ENCODE measurements at places on chromosomes 7 and 10.

- DNase-seq: no peak
Measured at GRCh38 chr7:122182081-122182480, 38.0 kb upstream of the AASS start.

DNA sequence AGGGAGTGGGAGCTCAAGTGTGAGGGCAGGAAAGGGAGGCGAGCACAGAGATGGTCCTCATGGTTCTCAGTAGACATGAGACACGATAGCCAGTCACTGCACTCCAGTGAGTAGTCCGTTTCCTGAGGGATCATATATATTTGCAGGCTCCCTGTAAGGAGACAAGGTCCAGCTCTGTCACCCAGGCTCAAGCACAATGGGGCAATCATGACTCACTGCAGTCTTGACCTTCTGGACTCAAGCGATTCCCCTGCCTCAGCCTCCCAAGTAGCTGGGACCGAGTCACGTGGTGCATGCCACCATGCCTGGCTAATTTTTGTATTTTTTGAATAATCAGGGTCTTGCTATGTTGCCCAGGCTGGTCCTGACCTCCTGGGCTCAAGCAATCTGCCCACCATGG is 116.7 kb downstream of the CCDC3 start:
- DNase-seq: no peak

GRCh38 chr7:1555813-1556543 is at the start of gene TMEM184A:
Gene TMEM184A, minus strand, starts transcription at chr7:1556205. Its CDS starts 721 bp downstream, at chr7:1555484.
- DNase-seq: peak; percentile 79

GRCh38 chr7:89680161-89680560 is 474.1 kb upstream of the STEAP1 start:
- no peak for DNase-seq

DNA sequence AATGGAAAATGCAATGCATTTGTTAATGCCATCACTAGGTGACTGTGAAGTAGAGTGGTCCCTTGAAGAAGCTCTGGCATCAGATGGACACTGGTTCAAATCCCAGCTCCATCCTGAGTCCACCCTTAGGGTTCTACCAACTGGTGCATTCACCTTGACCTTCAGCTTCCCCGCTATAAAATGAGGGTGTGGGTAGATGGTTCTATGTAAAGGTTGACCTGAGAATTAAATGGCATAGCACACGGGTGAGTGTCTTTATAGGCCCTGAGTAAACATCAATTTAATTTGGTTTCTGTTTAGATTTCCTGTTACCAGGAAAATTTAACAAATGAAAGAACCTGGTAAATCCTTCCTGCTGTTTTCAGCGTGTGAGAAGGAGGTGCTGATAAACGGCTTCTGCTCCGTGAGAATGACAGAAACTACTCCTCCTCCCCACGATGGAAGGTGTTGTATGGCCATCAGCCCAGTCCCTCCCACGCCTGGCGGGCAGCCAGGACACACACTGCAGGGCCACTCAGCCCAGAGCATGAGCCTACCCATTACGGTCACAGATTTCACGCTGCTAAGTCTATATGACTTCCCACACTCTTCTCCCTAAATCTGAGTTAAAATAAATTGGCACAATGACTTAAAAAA is 210.1 kb downstream of the TNS3 start:
- DNase-seq: peak; percentile 60
